Stimulated activated CD8-positive, alpha-beta memory T cell treated with anti-CD3 and anti-CD28 coated beads, Interleukin-12 subunit alpha, Interleukin-12 subunit beta, amount 100 ng/mL, for 4 hours (primary cell): ENCODE measurements at places on chromosomes 7 and 10.
A peak's percentile ranks its signal among the peaks of the same experiment; 100 is the strongest.

DNA sequence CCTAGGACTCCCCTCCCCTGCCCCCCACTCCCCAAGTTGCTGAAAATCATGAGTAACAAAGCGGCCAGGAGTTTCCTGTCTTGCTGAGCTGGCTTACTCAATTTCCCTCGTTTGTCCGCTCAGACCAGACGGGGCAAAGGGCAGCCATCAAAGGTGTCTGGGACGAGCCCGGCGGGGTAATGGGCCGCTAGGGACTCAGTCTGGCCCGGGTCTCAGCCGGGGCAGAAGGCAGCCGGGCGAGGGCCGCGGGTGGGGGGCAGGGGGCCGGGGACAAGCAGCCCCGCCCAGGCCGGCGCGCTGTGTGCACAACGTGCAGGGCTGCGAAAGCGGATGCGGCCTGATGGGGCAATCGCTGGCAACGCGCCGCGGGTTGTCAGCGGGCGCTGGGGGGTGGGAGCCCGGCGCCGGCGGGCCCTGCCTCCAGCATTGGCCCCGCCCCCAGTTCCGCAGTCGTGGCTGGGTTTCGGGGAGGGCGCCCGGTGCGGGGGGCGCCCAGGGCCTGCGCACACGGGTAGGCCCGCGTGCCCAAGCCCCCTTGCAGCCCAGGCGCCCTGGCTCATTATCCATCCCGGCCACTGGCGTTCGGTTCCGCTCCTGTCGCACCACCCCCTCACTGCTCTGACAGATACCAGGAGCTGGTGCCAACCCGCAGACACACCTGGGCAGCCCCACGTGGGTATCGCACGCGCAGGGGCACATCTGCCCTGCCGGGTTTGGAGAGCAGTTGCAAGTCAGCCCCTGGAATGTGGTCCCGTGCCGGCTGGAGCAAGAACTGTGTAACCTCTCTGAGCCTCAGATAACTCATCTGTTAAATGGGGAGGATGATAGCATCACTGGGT lies 35.1 kb downstream of the DNAJB12 start:
- peak; percentile 84 for DNase-seq

DNA sequence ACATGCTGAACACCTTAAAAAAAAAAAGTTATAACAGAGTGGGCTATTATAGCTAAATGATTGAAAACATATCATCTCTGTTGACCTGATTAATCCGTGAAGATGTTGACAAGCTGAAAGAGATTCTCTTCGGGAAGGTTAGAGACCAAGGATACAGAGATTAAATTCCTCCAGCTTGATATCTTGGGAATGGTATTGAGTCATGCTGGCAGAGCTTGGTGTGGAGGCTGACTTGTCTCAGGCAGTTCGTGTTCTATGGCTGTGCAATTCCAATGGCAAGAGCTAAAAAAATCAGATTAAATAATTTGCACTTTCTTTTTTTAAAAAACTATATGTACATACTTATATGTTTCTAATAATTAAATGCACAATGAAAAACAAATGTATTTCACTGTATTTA lies 24.9 kb upstream of the CACNA2D1 start:
- no peak for DNase-seq

DNA sequence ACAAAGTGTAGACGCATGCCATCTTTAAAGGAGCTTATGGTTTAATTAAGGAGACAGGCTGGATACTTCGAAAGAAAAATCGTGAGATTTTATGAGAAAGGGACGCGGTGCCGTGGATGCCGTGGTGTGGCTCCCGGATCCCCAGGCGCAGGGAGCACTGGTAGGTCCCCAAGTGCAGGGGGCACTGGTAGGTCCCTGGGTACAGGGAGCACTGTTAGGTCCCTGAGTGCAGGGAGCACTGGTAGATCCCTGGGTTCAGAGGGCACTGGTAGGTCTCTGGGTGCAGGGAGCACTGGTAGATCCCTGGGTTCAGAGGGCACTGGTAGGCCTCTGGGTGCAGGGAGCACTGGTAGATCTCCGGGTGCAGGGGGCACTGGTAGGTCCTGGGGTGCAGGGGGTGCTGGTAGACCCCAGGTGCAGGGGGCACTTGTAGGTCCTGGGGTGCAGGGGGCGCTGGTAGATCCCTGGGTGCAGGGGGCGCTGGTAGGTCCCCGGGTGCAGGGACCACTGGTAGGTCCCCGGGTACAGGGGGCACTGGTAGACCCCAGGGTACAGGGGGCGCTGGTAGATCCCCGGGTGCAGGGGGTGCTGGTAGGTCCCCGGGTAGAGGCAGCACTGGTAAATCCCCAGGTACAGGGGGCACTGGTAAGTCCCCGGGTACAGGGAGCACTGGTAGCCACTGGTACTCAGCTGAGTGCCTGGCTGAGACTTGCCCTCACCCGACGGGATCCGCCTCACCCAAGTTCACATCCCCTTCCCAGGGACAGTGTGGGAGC lies 14.1 kb downstream of the PRKAG2 start:
- no peak for DNase-seq

- DNase-seq: no peak
Observed at GRCh38 chr7:117827862-117828261, 45.4 kb downstream of the CTTNBP2 start.

DNA sequence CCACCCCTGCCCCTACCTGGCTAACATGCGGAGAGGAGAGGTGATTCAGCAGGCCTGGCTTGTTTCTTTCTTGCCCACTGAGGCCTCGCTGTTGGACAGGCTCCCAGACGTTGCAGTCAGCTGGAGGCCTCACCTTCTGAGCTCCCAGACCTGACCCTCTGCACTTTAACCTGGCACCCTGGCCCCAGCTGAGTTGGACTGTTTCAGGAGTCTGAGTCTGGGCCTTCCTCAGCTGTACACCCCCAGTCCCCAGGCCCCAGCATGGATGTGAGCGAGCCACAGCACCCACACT lies 35.0 kb downstream of the UNC5B start:
- DNase-seq: no peak

DNA sequence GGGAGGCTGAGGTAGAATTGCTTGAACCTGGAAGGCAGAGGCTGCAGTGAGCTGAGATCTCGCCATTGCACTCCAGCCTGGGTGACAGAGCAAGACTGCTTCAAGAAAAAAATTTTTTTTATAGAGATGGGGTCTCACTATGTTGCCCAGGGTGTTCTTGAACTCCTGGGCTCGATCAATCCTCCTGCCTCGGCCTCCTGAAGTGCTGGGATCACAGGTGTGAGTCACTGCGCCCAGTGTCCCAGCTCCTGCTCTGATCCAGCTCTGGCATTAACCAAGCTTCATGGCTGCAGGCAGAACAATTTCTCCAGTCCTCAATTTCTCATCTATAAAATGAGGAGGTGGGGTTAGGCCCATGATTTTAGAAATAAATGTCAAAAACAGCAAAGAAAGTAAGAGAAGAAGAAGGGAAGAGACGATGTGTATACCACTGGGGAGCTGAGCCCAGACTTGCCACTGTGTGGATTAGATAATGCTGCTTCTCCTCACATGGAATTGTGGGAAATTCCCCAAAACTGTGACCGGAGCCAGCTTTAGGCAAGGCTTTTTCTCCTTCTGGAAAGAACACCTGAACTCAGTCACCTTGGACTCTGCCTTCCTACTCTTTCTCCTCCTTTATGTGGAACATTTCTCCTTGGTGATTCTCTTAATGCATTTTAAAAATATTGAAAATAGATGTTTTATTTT lies 25.5 kb downstream of the IL15RA start:
- no peak for DNase-seq

DNA sequence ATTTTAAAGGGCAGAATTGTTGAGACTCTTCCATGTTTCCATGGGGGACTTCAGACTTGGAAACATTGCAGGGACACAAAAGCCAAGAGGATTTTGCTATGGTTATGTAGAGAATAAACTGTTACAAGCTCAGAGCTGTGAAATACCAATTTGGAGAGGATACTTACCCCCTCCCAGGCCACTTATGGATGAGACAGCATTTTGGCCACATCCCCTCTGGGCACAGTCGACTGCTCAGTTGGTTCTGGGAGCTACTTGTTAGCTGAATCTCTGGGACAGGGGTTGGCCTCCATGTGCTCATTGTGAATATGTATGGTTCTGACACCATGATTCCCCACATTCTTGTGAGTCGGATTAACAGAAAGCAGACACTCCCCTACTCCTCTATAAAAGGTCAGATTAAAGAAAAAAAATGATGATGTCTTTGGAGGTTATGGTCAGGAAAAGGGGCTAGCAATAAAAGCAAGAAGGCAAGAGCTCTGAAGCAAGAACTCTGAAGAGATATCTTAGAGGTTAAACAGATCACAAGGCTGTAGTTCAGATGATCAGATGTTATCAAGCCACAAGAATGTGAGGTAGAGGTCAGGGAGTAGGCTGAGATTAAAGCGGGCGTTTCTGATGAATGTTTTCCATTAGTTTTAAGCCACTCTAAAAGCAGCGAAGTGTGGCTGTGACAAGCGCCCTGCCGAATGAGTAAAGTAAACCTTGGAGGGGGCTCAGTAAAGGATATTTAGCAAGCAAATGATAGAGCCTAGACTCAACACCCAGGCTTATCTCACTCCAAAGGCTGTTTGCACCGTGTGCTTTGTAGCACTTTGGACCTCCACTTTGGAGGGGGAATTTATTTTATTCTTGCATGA lies 17.2 kb downstream of the STAMBPL1 start:
- DNase-seq: no peak

GRCh38 chr10:30630571-30630970 lies 1.0 kb upstream of the LYZL2 start:
- DNase-seq: no peak
